ENCODE measurements at places on chromosomes 11 and 22.

DNA sequence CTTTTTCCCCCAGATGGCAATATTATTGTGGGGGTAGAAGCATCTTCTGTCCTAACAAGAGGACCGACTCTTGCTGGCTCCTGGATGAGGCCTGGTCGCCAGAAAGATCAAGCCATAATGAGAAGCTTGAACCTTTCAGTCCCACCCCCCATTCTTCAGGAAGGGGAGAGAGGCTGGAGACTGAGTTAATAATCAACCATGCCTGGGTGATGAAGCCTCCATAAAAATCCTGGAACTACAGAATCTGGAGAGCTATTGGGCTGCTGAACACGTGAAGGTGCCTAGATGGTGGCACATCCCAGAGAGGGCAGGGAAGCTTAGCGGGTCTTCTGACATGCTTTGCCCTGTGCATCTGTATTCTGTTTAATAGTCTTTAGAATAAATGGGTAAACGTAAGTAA, 16.3 kb downstream of the AP5B1 start:
- DNase-seq: no peak

GRCh38 chr11:118928101-118928869, 2.6 kb upstream of the BCL9L start:
- DNase-seq: peak; percentile 91

- peak; percentile 93 for DNase-seq
Measured at GRCh38 chr22:40856513-40857308, at the start of the genes ST13 and XPNPEP3. Gene ST13, minus strand, starts transcription at chr22:40856639. Its CDS starts 99 bp downstream, at chr22:40856540. Gene XPNPEP3, plus strand, starts transcription at chr22:40857148. Its CDS starts 34 bp downstream, at chr22:40857182.

DNA sequence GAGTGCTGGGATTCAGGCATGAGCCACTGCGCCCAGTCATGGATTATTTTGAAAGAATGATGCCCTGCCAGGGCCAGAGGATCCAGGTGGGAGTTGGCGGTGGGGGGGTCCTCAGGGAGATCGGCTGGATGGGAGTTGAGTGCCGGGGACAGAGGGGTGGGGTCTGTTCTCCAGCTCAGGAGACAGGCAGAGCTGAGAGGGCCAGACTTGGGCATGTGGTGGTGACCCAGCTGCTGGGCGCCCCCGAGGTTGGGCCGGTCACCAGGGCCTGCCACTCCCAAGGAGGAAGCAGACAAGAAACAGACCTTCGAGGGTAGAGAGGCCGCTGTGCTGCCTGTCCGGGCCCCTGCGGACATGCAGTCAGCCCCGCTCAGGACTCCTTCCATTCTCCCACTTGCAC, 11.8 kb upstream of the PRODH start:
- DNase-seq: no peak

DNA sequence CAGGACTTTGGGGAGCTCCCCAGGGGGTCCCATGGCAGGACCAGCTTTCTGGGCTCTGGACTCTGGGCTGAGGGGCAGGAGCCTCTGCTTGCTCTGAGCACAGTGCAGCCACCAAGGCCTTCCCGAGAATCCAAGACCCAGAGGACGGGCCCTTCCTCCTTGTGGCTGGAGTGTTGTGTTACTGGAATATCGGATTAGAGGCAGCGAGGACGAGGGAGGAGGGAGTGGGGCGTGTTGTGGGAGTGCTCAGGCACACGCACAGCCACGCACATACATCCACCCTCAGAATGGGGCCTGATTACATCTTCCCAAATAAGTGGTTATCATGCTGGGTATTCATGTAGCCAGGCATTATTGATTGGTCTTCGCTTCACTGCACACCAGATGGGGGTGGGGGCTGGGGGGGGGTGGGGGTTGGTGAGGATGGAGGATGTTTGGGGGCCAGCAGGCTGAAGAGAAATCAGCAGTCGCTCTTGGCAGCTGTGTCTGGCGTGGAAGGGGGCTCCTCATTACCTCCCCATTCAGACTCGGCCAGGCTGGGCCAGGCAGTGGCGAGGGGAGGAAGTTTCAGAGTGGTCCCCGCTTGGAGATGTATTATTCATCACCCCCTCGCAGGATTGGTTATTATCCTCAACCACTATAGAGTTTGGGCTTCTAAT, 120.9 kb downstream of the ST3GAL4 start:
- no peak for DNase-seq

- DNase-seq: no peak
Measured at GRCh38 chr11:119362741-119363080, 16.2 kb upstream of the MFRP start.

DNA sequence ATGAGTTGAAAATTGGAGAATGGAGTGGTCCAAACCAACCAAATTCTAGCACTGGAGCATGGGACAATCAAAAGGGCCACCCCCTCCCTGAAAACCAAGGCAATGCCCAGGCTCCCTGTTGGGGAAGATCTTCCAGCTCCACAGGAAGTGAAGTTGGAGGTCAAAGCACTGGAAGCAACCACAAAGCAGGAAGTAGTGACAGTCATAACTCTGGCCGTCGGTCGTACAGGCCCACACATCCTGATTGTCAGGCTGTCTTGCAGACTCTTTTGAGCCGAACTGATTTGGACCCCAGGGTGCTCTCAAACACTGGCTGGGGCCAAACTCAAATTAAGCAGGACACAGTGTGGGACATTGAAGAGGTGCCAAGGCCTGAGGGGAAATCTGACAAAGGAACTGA, 80.5 kb upstream of the ADSL start:
- DNase-seq: no peak

DNA sequence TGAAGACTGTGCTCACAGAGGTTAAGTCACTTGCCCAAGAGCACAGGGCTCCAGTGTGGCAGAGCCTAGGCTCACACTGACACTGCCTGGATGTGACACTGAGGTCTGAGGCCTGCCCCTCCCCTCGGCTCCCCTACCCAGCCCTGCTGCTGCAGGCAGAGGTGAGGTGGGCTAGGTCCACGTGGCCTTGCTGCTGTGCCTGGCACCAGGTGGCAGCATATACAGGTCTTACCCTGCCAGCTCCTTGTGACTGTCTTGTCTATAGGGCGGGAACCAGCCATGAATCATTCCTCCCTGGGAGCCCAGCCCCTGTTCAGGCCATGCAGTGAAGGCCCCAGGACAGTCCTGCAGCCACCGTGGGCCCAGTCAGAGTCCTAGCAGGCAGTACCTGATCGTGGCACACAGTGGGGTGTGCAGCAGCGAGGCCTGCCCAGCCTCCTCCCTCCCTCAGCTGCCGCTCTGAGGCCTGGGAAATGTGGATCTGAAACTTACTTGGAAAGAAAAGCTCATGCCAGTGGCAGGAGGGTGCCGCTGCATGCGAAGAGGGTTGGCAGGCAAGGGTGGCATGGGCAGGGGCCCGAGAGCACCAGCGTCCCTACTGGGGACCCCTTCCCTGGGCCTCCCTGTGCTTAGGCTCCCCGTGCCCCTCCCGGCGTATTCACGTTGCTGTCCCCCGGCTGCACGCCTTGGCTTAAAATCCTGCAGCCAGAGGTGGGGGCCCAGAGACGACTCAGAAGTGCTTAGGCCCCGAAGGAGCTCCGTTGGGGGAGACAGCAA, 1.2 kb upstream of the CERK start:
- peak; percentile 61 for DNase-seq

DNA sequence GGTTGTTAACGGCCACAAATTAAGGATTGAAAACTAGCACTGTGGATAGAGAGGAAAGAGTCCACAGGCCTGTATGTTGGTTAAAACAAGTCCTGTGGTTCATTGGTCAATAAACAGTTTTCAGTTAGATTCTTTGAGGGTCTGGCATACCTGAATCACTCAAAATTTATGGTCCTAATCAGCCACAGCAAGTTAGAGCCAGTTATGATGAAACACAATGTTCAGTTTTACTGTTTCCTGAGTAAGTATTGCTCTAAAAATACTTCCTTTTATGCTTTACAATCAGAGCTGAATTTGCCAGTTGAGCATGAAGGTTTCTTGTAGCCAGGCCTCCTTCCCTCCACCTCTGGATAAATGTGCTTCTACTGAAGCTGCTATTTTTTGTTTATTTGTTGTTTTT, 12.9 kb upstream of the CAT start:
- no peak for DNase-seq

- DNase-seq: no peak
Measured at GRCh38 chr22:42721045-42721434, 370 bp upstream of the A4GALT start.

Measured in effector CD8-positive, alpha-beta T cell (primary cell).